Left ventricle myocardium inferior (tissue), 1 donor: ENCODE measurements at places on chromosomes 16 and 17.
A peak's percentile ranks its signal among the peaks of the same experiment; 100 is the strongest.

DNA sequence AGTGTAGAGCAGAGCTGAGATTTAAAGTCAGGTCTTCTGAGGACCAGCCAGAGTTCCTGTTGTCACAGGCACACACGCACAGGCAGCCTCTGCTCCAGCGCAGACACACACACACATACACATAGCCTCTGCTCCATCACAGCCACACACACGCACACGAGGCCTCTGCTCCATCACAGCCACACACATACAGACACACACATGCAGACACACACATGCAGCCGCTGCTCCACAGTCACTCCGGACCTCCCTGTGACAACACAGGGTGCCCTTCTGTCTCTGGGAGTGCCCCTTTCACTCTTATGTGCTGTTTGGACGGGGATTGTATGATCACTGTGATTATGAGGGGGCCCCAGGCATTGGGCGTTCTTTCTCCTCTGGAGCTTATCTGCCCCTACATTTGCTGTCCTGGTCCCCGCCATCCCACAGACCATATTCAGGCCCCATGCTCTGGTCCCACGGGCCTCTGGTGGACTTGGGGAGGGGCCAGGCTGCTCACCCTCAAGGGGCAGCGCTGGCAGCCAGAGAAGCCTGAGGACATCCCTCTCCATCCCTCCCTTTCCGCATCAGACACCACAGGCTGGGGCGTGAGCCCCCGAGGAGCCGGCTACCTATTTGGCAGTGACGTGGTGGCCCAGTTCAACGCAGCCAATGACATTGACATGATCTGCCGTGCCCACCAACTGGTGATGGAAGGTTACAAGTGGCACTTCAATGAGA lies 7.5 kb downstream of the TBX6 start:
- DNase-seq, result no peak
- H3K4me1 ChIP-seq, result peaks cover 27% of the 10 kb centered on the region
- H3K27ac ChIP-seq, result peak overlapping the region; percentile 62
- H3K27me3 ChIP-seq, result no peaks in the 10 kb centered on the region

GRCh38 chr17:66508896-66509844 lies 206.8 kb downstream of the PRKCA start:
- no peak overlapping the region for H3K4me3 ChIP-seq
- peaks cover 11% of the 10 kb centered on the region for H3K4me1 ChIP-seq
- H3K27me3 ChIP-seq, result no peaks in the 10 kb centered on the region
- no peaks in the 10 kb centered on the region for H3K36me3 ChIP-seq
- no peak overlapping the region for H3K27ac ChIP-seq

GRCh38 chr17:58822148-58823050 lies 66.7 kb downstream of the PPM1E start:
- no peak overlapping the region for H3K4me3 ChIP-seq
- no peaks in the 10 kb centered on the region for H3K36me3 ChIP-seq
- H3K27ac ChIP-seq, result peak overlapping the region; percentile 69
- no peak for DNase-seq
- H3K27me3 ChIP-seq, result no peaks in the 10 kb centered on the region

GRCh38 chr17:77704048-77704815 lies 254.3 kb upstream of the TNRC6C start:
- H3K36me3 ChIP-seq, result no peaks in the 10 kb centered on the region
- no peaks in the 10 kb centered on the region for H3K27me3 ChIP-seq
- no peak for DNase-seq
- no peak overlapping the region for H3K4me3 ChIP-seq
- H3K4me1 ChIP-seq, result no peaks in the 10 kb centered on the region
- H3K27ac ChIP-seq, result no peak overlapping the region

DNA sequence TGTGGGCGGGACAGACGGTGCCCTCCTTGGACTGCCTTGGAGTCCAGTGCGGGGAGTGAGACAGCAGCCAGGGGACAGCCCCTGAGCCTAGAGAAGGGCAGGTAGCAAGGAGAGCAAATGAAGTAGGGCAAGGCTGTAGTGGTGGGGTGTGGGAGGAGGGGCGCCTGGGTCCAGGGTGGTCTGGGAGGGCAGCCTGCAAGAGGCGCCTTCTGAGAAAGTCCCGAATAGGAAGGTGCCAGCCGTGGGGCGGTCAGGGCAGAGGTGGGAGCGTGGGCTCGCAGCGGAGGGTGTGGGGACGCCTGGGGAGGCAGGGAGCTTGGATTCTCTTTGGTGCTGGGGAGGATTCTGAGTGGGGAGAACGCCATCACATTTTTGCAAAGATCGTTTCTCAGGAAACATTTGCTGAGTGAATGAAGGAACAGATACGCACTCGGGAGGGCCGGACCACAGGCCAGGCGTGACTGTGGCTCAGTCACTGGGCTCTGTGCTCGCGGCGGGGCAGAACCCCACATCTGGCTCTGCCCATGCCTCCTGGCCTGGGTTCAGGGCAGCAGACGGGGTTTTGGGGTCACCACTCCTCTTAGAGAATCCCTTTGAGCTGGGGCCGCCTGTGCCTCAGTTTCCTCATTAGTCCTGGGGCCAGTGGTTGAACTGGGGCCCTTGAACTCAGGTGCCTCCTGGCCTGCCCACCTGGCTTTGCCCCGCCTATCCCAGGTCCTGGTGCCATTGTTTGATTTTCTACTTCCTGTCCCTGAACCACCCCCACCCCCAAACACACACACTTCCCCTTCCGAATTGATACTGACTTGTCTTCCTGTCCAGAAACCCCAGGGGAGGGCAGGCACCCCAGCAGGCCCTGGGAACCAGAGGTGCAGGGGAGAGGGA lies 4.2 kb downstream of the SNN start:
- peaks cover 94% of the 10 kb centered on the region for H3K4me1 ChIP-seq
- no peak overlapping the region for H3K4me3 ChIP-seq
- peak overlapping the region; percentile 85 for H3K27ac ChIP-seq
- peaks cover 14% of the 10 kb centered on the region for H3K36me3 ChIP-seq

DNA sequence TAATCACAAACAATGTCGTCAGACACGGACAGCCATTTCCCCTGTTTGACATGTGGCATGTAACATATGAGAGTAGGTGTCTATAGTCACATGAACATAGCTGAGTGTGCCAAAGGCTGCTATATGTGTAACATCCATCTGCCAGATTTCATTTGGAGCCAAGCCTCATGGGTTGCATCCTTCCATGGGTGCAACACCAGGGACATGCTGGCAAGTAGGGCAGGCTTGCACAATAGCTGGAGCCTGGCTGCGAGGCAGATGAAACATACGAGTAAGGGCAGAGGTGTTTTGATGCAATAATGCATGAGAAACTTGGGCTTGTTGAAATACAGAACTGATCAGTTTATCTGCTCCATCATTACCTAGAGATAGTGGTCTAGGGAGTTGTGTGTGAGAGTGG lies 9.0 kb upstream of the ZNF689 start:
- no peak overlapping the region for H3K4me3 ChIP-seq
- no peak for DNase-seq
- H3K27me3 ChIP-seq, result peaks cover 16% of the 10 kb centered on the region
- H3K27ac ChIP-seq, result no peak overlapping the region

DNA sequence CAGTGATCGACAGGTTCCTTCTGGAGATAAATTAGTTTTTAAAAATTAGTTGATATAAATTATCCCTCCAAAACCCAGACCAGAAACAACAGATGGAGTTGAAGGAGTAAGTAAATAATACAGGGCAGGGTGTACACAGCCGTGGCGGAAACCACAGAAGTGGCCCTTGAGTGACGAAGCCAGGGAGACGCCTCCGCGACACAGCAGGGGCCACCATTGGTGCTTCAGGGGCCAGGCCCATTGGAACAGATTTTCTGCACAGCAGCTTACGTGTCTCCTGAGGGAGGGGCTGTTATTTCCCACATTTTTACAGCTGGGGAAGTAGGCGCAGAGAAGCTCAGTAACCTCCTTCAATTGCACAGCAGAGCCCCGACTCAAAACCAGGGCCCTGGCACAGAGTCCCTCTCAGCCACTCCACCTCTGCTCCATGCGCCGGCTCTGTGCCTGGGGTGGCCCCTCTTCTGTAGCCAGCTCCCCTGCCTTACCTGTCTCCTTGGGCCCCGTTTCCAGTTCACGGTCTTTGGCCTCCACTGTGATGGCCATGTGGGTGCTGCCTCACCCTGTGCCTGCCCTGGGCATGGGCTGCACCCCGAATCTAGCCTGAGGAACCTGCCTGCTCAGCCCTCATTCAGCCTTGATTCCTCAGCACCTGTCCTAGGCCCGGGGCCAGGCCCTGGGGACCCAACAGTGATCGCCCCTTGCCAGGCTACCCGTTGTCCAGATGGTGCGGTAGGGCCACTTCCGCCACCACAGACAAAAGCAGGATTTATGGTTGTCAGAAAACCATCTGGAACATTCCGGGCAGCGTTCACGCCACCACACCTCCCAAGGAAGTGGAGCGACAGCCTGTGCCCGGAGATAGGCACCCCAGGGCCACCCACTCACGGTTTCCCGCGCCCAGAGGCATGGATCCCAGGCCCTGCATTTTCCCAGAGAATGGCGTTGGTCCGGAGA lies 128.5 kb upstream of the GSE1 start:
- no peak overlapping the region for H3K27ac ChIP-seq
- DNase-seq, result no peak
- peaks cover 8% of the 10 kb centered on the region for H3K4me1 ChIP-seq
- H3K4me3 ChIP-seq, result no peak overlapping the region
- no peaks in the 10 kb centered on the region for H3K27me3 ChIP-seq

GRCh38 chr16:55126456-55126855 lies 195.8 kb downstream of the IRX5 start:
- H3K4me3 ChIP-seq, result no peak overlapping the region
- DNase-seq, result no peak
